ENCODE measurements at places on chromosomes 4 and X.

GRCh38 chrX:11374570-11374969 is 81.4 kb downstream of the AMELX start:
- DNase-seq = no peak

GRCh38 chr4:21744046-21744445 is 204.5 kb downstream of the KCNIP4 start:
- no peak for DNase-seq

GRCh38 chr4:15521442-15522039 is 51.9 kb downstream of the CC2D2A start:
- DNase-seq = no peak

DNA sequence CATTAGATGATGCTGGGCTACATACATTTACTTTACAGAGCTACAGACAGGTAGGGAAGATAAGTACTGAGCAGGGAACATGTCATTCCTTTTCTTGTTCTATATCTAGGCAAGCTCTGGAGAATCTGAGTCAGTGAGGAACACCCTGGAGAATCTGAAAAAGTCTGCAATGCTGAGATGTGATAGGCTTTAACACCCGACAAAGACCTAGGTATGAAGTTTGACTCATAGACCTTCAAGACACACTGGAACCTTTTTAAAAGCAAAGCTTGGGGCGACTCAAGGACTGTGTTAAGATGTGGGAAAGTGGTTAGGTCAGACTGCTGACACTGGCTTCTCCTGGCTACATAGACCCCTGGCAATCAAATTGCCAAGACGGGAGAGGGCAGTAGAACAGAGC is 42.8 kb downstream of the OSTC start:
- DNase-seq = no peak

GRCh38 chr4:8205749-8206611 is 6.9 kb downstream of the SH3TC1 start:
- no peak for DNase-seq

- DNase-seq = peak; percentile 44
These were observed 88.1 kb downstream of the CAMK2D start for GRCh38 chr4:113673450-113673849.
